ENCODE measurements at places on chromosomes 7 and 10.
A peak's percentile ranks its signal among the peaks of the same experiment; 100 is the strongest.

DNA sequence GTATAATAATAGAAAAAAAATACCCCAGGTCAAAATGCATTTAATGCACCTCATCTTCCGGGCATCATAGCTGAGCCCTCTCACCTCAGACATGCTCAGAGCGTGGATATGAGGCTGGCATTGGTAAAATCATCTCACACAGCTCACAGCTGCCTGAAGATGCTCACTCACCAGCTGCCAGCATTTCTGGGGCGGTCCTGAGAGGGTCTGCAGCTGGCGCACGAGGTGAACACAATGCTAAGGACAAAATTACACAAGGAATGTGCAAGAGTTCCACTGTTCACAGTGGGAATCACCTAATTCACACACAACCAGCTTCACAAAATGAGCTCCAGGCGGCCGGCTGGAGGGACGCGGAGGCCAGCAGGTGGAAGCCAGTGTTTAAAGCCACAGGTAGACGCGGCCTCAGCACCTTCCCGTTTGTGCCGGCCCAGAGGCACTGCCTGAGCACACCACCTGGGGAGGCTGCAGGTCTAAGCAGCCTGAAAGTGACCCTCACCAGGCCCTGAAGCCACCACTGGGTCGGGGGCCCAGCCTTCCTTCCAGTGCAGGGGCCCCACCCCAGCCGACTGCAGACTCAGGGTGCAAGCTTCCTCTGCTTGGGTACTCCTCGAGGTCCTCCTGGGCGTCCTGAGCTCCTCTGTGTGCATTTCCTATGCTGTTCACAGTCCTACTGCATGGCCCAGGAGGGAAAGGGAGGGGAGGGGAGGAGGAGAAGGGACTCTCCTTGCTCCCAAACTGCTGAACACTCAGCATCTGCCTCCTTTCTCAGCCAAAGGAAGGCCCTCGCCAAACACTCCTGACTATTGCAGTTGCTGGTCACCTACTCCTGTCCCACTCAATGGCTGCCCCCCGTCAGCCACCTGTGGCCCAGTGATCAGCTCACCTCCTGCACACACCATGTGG lies 61.2 kb upstream of the FAM20C start:
- DNase-seq: no peak

DNA sequence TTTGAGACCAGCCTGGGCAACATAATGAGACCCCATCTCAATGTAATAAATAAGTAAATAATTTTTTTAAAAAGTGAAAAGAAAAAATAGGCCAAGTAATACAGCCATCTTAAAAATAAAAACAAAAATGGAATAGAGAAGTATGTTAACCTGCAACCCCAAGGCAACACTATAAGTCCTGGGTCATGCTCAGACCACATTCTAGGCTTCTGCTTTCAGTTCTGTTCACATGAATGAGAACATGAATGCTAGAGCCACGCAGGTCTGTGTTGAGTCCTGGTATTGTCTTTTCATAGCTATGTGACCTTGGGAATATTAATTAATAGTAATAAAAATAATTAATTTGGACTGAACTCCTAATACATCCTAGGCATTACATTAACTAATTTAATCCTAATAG lies 284.0 kb downstream of the AUTS2 start:
- no peak for DNase-seq

DNA sequence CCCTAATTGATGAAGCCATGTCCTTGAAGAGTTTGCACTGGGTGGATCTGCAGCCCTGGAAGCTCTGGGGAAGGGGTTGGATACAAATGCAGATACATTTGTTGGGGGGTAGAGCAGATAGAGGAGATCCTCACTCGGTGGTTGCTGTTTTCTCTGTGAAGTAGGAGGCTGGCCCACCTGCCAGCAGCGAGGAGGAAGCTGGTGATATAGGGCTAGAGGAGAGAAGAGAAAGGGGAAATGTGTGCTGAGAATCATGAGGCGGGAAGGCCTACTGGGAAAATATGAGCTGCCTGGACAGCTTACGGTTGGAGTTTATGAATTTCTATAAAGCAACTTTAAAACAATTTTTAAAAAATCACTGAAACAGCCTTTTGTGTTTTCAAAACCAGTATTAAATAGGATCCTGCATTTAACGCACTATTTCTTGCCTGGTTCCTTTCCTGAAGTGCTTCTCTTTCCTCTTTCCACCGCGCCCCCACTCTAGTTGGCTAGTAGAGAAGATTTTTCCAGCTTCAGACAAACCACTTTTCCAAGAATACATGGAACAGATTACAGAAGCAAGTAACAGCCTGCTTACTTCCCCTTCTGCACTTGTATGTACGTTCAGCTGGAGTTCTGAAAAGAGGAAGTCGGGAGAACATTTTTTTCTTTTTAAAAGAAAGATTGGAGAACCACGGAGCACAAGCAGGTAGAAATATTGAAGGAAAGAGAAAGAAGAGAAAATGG lies 100.6 kb upstream of the GLCCI1 start:
- peak; percentile 69 for DNase-seq

DNA sequence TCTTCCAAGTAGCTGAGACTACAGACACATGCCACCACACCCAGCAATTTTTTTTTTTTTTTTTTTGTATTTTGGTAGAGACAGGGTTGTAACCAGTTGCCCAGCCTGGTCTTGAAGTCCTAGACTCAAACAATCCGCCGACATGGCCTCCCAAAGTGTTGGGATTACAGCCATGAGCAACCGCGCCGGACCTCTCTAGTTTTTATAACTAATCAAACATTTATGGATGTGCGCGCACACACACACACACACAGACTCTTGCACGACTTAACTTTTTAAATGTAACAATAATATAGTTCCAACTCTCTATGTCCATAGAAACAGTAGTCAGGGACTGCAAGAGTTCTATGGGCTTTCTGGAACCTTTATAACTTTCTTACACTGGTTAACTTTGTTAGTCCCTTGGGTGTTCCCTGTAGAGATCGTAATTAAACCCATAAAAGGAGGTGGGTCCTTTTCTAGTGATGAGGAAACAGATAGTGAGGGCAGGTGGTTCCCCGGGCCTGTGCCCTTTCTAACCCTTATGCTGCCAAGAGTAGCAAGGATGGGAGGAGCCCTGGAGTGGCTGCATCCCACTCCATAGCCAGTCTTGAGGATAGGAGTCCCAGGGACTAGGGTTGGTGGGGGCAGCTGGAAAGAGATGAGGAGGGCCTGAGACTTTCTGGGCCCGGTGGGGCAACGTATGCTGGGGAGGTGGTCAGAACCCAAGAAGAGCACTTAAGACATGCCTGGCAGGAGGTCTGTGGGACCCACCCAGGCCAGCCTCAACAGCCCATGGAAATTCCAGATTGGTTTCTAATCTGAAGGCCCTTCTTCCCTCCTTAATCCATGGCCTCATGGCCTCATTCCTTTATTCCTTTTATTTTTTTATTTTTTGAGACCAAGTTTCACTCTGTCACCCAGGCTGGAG lies 8.6 kb downstream of the MARVELD1 start:
- no peak for DNase-seq

- DNase-seq: no peak
These were observed 36.2 kb downstream of the FAM20C start for GRCh38 chr7:228610-229009.

DNA sequence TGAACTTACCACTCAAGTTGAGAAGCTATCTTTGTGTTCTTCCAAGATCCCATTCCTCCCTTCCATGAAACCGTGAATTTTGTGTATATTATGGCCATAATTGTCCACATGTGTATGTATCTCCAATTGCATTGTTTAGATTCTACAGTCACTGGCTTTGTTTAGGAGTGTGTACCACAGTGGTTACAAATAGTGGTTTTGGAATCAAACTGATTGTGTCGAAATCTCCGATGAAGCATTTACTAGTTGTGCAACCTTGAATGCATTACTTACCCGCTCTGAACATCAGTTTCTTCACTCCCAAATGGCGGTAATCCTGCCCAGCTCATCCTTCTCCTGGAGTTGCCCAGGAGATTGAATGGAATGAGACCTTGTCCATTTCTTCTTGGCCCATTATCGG lies 145.0 kb upstream of the ZNF32 start:
- DNase-seq: peak; percentile 17

GRCh38 chr7:417973-418601 lies 101.6 kb downstream of the PDGFA start:
- no peak for DNase-seq

GRCh38 chr7:47318395-47319182 lies 263.3 kb downstream of the TNS3 start:
- peak; percentile 39 for DNase-seq

DNA sequence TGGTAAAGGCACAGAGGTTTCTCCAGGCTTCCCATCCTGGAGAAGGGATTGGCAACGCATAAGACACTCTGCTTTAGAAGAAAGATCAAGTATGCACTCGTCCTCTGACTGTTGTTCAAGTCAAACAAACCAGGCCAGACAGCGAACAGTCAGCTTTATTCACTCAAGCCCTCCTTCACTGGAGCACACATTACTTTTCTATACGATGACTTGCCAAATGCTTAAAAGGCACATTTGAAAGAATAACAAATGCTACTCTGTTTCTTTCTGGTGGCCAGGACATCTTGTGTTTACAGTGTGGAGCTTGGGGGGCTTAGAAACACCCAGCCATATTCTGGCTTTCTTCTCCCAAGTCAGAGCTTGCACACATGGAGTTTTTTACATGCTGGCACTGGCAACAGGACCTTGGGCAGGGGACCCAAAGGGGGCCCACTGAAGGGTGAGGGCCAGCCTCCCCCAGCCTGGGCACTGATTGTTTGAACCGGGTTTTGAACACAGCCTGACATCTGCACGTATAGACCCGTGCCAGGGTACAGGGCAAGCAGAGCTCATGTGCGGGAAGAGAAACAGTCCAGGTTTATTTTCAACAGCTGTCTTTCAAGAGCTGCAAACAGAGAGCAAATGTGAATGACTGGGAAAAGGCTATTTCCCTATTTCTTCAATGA lies 33.3 kb upstream of the FGFR2 start:
- DNase-seq: no peak

- no peak for DNase-seq
These were observed at the start of gene FAM237B for GRCh38 chr7:90320801-90321494. FAM237B (minus strand) TSS chr7:90321304; CDS start chr7:90319748, 1,556 bp downstream.

DNA sequence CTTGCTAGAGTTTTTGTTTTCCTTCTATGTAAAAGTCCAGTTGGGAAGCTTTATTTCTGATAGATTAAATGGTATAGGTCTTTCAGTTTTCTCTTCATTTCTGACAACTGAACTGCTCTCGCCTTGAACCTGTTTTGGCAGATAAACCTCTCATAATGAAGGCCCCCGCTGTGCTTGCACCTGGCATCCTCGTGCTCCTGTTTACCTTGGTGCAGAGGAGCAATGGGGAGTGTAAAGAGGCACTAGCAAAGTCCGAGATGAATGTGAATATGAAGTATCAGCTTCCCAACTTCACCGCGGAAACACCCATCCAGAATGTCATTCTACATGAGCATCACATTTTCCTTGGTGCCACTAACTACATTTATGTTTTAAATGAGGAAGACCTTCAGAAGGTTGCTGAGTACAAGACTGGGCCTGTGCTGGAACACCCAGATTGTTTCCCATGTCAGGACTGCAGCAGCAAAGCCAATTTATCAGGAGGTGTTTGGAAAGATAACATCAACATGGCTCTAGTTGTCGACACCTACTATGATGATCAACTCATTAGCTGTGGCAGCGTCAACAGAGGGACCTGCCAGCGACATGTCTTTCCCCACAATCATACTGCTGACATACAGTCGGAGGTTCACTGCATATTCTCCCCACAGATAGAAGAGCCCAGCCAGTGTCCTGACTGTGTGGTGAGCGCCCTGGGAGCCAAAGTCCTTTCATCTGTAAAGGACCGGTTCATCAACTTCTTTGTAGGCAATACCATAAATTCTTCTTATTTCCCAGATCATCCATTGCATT lies 27.1 kb downstream of the MET start:
- no peak for DNase-seq

Data from inflammatory macrophage treated with lipopolysaccharide for 4 hours (primary cell).